CD4-positive, alpha-beta memory T cell (primary cell): ENCODE measurements at places on chromosomes 6 and 20. TPM values are rescaled to one million over a fixed set of nuclear protein-coding genes. Genes with fewer than 3 reads are reported as not detected.

ACTL10 gene
- total RNA-seq, result 6.0 TPM

UNC93A gene
- not detected for total RNA-seq

TRIM10 gene
- total RNA-seq, result not detected

DNA sequence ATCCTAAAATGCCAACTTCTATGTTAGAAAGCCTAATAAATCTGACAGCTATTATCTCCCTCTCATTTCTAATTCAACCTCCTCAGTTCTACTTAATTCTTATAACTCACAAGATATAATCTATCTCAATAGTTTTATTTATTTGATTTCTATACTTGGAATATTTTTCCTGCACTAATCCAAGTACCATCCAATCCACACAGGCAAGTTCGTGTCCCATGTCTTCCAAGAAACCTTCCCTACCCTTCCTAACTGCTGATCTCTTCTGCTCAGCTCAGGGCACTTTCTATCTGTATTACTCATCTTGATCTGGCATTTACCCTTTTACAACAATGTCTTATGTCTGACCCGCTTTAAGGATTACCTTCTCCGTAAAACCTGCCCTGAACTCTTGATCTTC, 18.2 kb downstream of the NCOA5 start:
- no peak for DNase-seq

GRCh38 chr6:134830940-134831339, 119.0 kb downstream of the ALDH8A1 start:
- no peak for DNase-seq

NPBWR2 gene
- total RNA-seq, result not detected

WFDC8 gene
- not detected for total RNA-seq

DNA sequence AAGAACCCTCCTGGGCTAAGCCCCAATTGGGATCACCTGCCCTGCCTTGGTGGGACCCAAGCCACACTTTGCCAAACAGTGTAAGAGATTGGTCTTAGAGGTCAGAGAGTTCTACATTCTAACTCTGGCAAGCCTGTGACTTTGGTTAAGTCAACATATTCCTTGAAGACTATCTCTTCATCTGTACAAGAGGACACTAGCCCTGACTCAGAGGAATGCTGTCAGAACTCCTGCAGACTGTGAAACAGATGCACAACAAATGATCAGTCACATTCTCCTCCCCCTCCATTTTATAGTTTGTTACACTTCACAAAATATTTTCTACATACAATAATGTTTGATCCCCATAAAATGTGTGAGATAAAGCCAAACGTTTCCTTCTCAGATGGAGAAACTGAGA, 91.7 kb upstream of the EPB41L1 start:
- DNase-seq, result no peak

LTB gene
- total RNA-seq, result 802 TPM

CDYL gene
- 36.7 TPM for total RNA-seq

- no peak for DNase-seq
Observed at GRCh38 chr6:43302126-43302525, 4.1 kb downstream of the SLC22A7 start.

IRAK1BP1 gene
- 3.2 TPM for total RNA-seq

HSPA1A gene
- total RNA-seq, result 71.5 TPM

DNA sequence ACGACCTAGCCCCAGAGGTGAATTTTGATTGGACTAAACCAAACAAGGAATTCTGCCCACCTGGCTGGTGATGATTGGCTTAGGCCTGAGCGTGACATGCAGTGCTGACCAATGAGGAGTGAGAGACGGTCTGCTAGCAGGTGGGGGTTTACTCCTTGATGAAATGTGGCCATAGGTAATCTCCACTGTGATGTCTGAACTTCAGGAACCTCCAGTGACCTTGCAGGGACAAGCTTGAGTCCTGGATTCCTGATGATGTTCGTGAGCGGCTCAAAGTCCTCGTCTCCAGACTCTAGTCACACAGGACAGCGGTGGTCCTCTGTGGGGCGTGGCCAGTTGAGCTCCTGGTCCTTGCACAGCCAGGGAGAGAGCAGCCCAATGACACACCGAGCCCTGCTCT, 8.4 kb downstream of the VSX1 start:
- no peak for DNase-seq

DNA sequence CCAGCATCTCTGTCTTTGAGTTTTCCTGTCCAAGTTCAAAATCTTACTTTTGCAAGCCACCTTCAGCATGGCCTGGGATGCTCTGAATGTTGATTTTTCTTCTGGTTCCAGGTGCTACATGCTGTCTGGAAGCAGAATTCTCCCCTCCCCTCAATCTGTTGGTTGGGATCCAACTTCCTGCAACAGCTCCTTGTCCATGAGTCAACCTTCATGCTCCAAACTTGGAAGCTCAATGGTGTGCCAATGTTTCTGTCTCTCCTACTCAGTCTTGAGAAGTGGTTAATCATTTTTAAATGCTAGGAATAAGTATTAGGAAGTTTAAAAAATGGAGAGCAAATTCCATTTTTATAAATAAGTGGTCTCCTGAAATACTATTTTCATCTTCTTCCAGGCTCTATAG, 33.2 kb upstream of the PLEKHG1 start:
- DNase-seq, result no peak

- DNase-seq, result no peak
Observed at GRCh38 chr20:44080064-44080463, 106.9 kb downstream of the JPH2 start.

ADGRB3 gene
- total RNA-seq, result not detected

NRSN1 gene
- not detected for total RNA-seq

DNA sequence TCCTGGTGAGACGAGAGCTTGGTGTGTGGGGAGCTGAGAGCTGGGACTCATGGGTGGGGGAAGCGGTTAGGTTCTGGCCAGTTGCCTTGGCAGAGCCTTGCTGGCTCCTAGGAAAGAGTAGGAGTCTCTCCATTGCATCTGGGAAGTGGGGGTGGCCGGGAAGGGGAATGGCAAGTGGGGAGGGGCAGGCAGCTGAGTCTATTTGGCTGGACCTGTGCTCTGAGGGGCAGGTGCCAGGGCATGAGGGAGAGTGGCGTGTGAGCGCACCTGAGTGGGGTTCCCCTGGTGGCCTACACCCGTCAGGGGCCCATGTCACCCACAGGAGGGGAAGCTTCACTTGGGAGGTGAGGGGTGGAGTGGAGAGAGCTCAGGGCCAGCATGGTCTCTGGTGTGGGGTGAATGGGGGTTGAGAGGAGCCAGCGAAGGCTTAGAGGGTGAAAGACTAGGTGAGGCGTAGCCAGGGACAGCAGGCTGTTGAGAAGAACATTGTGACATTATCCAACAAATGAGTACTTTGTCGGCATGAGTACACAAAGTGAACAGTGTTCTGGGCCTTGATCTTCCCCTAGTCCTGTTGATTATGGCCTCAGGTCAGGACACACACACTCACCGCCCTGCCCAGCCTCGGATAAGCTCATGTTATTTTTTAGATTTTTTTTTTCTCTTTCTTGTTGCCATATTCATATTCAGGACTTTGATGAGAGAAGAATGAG, 59.8 kb downstream of the FAM120B start:
- DNase-seq, result no peak

- DNase-seq, result no peak
Observed at GRCh38 chr20:63230800-63231268, 4.9 kb upstream of the BIRC7 start.

GRCh38 chr6:144617708-144618107, 332.6 kb downstream of the UTRN start:
- no peak for DNase-seq

DNA sequence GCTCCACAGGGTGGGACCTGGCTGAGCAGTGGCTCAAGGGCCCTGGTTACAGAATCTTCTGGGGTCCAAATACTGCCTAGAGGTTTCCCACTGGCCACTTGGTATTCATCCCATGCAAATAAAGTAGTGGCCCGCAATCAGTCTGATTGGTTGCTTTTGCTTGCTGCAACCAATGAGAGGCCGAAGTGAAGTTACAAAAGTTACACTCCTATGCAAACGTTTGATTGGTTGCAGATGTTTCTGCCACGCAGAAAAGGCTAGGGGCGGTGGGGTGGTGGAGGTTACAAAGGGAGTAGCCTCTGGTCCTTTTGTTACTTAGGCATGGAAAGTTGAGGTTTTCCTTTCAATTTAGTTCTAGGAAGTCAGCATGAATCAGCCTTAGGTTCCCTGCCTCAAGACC, 3.6 kb upstream of the NHLRC1 start:
- no peak for DNase-seq

DNA sequence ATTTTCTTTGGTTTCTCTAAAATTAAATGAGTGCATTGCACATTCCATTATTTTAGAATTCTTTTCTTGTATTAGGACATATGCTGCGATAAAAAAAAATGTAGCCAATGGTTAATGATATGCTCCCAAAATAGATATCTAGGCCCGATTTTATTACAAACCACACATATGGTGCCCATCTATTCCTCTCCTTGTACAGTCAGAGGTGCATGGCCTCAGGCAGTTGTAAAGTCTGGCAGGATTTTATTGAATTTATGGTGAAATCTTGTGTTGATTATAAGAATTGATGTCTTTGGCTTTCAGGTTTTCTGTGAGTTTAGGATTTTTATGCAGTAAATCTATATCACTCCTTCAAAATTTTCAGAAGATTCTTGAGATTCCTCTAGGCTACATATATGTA, 192.2 kb downstream of the RFPL4B start:
- no peak for DNase-seq

- DNase-seq, result no peak
Observed at GRCh38 chr20:47181056-47181862, 175.2 kb downstream of the ZMYND8 start.

RHAG gene
- total RNA-seq, result not detected

DNA sequence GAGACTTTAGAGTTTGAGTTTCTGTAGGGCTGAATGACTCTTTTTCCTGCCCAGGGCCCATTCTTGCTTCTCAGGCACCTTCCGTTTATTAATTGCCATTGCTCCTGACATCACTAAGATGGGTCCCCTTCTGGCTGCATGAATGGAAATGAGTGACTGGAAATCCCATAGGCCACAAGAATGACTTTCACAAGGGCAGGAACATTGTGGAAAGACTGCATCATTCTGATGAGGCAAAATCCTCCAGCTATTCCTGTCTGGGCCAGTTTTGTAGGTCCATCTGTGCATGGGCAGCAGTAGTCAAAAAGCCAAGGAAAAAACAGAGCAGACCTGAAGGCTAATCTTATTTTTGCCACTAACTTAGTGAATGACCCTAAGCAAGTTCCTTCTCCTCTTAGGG, 19.3 kb downstream of the TMEM74B start:
- no peak for DNase-seq

- DNase-seq, result no peak
Observed at GRCh38 chr6:133033263-133033662, 207.9 kb upstream of the EYA4 start.

DNA sequence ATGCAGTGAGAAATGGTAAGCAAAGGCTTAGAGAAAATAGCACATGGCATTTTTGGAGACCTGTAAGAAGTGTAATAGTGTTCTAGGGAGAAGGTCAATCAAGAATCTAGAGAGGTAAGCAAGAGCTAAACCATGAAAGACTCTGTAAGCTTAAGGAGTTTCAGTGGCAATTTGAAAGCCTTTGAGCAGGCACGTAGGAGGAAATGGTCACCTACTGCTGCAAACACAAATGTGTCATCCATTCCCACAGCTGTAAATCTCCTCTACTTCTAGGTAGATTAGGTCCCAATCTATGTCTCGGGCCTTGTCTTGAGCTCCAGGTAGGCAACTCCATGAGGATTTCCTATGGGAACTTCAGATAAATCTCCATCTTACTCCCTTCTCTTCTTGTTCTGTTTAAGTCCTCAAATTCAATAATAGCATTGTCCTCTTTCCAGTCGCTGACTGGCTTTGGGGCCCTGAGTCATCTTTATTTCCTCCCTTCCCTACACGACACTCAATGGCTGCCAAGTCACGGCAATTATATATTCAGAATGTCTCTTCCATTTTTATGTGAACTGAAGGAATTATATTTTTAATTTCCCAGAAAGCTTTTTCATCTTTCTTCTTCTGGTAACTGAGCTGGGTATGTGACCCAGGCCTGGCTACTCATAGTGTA, 24.2 kb upstream of the PAQR8 start:
- DNase-seq, result no peak

CARMIL1 gene
- total RNA-seq, result 3.5 TPM

DNA sequence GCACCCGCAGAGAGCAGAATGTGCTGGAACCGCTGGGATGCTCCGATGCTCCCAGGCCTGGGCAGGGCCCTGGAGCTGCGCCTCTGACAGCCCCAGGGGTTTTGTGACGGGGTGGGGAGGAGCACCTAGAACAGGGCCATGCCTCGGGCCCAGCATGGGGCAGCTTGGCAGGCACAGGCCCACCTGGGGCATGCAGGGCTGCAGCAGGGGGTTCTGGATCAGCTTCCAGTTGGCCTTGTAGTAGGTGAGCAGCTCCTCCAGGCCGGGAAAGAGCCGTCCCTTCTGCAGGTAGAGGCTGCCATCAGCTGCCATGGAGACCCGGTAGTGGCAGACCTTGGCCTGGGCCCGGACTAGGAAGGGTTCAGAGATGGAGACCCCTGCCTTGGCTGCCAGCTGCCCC, 4.4 kb downstream of the SRMS start:
- DNase-seq, result no peak

- DNase-seq, result no peak
Observed at GRCh38 chr20:44187054-44187771, at the start of gene JPH2. TSS of gene JPH2 (minus strand) at chr20:44187188. CDS start at chr20:44186705, 483 bp downstream.

- DNase-seq, result no peak
Observed at GRCh38 chr6:116482780-116483179, 21.6 kb downstream of the CALHM6 start.

DNA sequence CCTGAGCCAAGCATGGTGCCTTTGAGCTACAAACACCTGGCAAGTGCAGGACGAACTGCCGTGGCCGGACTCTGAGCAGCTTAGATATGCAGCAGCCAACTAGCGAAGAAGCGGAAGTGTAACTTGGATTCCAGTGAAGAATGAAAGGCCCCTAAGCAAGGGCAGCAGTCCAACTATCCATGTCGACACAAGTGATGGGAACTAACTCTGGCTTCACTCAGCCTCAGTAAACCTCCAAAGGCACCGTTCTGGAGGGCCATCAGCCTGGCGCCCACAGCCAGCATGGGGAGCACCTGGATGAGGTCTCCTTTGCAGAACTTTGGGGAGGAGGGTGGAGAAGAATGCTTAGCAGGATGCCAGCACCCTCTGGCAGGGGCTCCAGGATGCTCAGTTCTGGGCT, 78.4 kb upstream of the MLN start:
- DNase-seq, result no peak

- DNase-seq, result no peak
Observed at GRCh38 chr20:38181971-38182370, 16.9 kb upstream of the TGM2 start.

METTL24 gene
- total RNA-seq, result 0.29 TPM

DNA sequence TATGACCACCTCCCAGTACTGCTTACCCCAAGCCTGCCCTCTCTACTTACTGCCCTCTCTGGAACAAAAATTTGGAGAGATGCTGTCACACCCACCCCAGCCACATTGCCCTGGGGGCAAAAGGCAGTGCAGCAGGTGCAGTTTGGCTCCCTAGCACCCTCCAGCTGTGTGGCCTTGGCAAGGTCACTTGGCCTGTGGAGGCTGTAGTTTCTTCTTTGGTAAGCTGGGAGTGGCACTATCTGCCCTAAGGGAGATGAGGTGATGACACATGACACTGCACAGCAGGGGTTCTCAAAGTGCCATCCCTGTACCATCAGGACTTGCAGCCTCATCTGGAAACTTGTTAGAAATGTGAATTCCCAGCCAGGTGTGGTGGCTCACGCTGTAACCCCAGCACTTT, 44.8 kb downstream of the TAF8 start:
- no peak for DNase-seq
